ENCODE measurements at places on chromosomes 12 and 14.

GRCh38 chr14:52395728-52396127 lies 81.6 kb downstream of the PTGER2 start:
- DNase-seq: no peak

- DNase-seq: no peak
Observed at GRCh38 chr12:101055940-101056339, 154.1 kb downstream of the SLC5A8 start.

- DNase-seq: no peak
Observed at GRCh38 chr14:48125654-48126053, 450.2 kb upstream of the MDGA2 start.

- no peak for DNase-seq
Observed at GRCh38 chr12:51661836-51662235, 70.8 kb downstream of the SCN8A start.

DNA sequence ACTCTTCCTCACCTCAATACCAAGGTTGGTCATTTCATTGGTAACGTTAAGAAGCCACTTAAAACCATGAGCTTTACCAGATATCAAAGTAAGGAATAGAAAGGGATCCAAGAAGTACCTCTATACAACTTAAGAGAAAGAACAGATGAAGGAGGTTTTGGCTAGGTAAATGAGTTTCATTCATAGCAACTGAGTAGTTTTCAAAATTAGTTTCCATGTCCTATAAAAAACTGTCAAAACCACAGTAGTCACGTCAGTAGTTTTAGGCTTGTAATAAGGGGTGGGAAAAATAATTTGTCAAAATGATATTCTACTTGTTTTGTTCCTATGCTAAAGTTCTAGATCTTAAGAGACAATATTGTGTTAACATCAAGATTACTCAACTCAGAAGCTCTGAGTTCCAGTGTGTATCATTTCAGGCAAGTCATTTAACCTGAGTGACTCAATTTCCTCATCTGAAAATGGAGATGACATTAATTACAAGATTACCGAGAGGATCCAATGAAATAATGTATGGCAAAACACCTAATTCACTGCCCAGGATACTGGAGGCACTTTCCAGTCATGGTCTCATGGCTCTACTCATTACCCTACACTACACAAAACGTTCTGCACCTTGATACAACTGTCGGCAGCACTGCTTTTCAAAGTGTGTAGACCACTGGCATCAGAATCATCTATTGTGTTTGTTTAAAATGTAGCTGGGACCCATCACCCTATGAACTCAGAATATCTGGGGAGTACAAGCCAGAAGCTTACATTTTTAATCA lies 24.1 kb upstream of the SLC6A13 start:
- DNase-seq: no peak

DNA sequence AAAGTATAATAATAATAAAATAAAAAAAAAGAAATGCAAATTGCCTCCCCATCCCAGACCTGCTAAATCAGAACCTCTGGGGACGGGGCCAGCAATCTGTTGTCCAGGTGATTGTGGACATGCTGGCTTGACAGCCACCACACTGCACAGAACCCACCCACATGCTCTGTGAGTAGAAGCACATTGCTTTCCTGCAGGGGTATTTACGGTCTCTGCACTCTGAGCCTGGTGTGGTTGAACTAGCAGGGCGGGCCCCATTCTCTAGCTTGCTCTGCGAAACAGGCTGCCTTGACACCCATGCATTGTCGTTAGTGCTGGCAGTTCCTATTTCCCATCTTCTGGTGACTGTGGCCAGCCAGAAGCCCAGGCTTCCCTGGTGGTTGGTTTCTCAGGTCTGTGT lies 24.5 kb downstream of the PRMT8 start:
- DNase-seq: no peak

DNA sequence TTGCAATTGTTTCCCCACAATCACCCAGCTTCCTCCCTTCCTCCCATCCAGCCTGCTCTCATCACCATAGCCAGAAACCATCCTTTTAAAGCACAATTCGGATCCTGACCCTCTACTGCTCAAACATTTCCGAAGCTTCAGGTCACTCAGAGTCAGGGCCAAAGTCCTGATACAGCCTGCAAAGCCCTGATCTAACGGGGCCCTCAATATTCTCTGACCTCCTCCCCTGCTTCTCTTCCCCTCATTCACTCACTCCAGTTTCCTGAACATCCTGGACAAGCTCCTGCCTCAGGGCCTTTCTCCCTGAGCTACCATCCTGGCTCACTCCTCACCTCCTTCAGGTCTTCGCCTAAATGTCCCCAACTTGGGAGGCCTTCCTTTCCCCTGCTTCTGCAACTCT lies 46.1 kb downstream of the PITPNM2 start:
- no peak for DNase-seq

DNA sequence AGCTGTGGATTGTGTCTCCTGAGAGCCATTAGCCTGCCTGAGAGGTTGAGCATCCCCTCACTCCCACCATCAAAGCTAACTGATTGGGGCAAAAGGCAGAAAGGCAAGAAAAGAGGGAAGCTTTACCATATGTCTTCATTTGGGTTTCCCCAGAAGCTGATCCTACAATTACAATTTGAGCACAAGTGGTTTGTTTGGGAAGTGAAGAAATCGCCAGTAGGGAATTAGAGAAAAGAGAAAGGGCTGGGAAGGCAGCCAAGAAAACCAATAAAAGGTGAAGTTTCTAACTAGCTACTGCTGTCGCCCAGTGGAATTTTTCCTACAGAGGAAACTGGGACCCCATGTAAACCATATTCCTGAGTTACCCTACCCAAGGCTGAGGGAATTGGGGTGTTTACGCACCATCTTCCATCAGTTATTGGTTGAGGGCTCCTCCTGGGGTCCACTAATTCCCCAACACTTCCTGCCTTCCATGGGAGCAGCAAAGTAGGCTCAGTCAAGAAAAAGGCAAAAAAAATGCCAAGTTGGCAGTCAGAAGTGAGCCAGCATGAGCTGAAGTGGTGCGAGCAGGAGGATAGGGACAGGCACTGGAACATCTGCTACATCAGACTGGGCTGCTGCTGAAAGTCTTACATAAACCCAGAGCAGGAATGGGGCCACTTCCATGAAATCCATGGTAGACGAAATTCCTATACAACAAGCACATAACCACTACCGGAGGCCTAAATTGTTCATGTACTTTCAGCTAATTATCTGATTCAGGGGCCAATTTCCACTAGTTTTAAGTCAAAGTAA lies 17.3 kb downstream of the KCNK10 start:
- no peak for DNase-seq

GRCh38 chr14:75363570-75364227 lies 64.1 kb upstream of the JDP2 start:
- no peak for DNase-seq

DNA sequence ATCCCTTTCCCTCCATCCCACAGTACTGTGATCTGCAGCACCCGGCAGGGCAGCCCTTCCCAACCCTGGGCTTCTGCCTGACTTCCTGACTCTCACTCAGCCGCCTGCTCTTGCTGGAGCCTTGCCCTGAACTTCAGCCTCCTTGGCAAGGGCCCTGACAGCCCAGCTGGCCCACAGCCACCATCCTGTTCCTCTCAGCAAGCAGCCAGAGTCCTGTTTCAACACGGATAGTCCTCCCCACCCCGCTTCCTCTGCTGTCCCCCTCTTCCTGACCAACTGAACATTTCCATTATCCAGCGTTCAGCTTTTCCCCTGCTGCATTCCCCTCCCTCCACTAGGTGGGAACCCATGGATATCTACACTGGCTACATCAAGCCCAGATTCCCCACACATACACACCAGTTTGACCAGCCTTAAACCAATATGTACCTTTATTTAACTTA lies 74.0 kb upstream of the MDM1 start:
- DNase-seq: no peak

- no peak for DNase-seq
Observed at GRCh38 chr12:120286768-120287490, 4.8 kb downstream of the RNU4-2 start.
